Left cardiac atrium (tissue), 4 donors: ENCODE measurements at places on chromosomes 6 and 20. TPM values are rescaled to one million over a fixed set of nuclear protein-coding genes. Genes with fewer than 3 reads are reported as not detected.

DNA sequence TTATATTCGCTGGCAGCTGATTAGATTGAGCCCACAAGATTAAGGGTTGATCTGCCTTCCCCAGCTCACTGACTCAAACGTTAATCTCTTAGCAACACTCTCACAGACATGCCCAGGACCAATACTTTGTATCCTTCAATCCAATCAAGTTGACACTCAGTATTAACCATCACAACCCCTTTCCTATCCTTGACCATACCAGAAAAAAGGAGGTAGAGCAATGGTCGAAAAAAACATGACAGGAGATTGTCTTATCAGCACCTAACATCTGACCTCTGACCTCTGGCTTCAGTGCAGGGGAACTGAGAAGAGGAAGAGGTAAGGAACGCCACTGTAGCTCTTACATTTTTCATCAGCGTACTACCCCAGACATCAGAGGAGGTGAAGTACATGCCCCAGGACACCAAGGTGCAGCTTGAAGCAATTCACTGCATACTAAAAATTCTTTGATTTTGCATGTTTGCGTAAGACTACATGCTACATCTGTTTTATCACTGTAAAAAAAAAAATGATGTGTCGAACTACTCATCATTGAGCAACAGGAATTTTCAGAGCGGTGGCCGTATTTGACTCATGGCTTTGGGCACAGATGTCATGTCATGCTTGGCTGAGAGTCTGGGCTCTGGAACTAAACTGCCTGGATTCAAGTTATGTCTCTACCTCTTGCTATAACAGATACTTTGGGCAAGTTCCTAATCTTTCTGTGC, 188.0 kb upstream of the TAB2 start:
- peak; percentile 41 for DNase-seq

GRCh38 chr6:45450132-45450531, 72.4 kb upstream of the SUPT3H start:
- no peak for DNase-seq

DNA sequence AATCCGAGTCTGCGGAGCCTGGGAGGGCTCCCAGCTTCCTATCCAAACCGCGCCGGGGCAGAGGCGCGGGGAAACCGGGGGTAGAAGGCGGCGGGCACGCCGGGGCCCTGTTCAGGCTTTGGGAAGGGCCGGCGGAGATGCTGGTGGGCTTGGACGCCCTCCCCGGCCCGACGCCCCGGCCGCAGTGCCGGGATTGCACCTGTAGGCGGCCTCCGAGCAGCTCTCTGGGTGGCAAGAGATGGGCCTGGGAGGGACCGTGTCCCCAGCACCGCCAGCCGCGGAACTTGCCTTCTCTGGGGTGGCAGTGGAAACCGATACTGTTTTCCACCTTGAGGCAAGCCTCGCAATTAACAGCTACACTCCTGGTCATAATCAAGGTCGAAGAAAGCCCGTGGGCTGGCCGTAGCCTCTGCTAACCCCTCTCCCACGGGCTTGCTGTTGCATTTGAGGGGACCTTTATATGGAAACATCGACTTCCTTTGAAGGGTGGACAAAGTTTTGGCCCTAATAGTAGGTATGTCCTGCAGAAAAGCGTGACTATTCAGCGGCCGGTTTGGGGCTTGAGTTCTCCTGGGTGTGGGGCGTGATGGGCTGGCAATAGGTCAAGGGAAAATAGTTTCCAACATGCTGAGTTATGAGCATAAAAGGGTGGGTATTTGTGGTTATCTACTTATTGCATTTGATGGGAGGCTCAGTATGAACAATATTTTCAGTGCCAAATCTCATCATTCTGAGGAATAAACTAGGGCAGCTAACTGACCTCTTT, 1.1 kb upstream of the JAG1 start:
- peak; percentile 86 for DNase-seq

DNA sequence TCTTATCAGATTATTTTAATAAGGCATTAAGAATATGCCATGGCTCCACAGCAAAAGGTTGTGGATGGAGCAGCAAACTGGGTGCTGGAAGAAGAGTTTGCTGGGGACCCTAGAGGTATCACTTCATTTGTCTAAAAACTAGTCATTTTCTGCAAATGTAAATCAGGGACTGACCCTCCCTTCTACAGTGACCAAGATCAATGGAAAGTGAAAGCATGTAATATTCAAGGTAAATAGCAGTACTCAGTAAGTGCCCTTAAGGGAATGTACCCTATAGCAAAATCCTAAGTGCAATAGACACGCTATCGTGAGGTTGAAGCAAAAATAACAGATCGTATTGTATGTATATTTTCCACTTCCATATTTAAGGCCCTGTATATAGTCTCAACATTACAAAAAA, 38.7 kb downstream of the TRDN start:
- DNase-seq, result no peak

GRCh38 chr6:26198722-26199056, 111.5 kb downstream of the HFE start:
- DNase-seq, result no peak

DNA sequence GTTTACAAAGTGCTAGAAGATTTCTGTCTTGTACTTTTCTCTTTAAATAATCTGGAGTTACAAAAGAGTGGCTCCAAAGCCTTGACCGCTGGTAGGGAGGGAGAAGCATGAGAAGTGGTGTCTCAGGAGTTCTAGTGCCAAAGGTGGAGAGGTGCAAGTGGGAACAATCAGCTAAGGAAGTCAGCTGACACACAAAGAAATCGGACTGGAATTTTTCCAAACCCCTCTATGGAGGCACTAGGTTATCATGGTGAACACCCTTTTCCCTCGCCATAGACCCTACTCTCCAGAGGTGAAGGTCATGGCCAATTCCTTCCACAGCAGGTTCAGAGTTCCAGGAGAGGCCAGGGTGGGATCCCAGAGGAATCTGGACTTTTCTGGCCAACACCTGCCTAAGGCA, 14.8 kb downstream of the PLAGL2 start:
- DNase-seq, result no peak

DNA sequence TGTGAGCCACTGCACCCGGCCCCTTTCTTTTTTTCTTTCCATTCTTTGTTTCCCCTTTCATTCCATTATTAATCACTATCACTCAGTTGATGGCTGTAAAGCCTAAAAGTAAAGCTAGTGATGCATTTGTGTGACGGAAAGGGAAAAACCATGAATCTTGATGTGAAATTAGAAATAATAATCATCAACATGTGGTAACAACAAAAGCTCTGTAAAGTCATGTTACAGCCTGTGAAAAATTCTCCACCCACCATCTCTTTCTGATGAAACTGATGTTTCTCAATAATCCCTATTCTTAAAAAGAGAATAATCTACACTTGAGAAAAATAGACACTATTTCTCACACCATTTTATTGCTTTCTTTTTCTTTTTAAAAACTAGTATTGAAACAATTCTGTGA, 80.0 kb downstream of the CRYBG1 start:
- no peak for DNase-seq

GRCh38 chr20:24617080-24617432, 147.6 kb downstream of the SYNDIG1 start:
- DNase-seq, result no peak

JPH2 gene
- total RNA-seq, result 93.5 TPM

CALHM5 gene
- 3.0 TPM for total RNA-seq

CST2 gene
- not detected for total RNA-seq

MEP1A gene
- not detected for total RNA-seq

MEI4 gene
- total RNA-seq, result 0.84 TPM

DEFB128 gene
- not detected for total RNA-seq
